Activated CD4-positive, alpha-beta memory T cell treated with anti-CD3 and anti-CD28 coated beads for 36 hours (primary cell): ENCODE measurements at places on chromosomes 3 and 15. TPM values are rescaled to one million over a fixed set of nuclear protein-coding genes. Genes with fewer than 3 reads are reported as not detected.

The DNAJA4 gene
- 36.3 TPM for total RNA-seq

The SPATA12 gene
- not detected for total RNA-seq

The CA12 gene
- total RNA-seq, result 0.10 TPM

The OR5AC2 gene
- not detected for total RNA-seq

The GNAT1 gene
- not detected for total RNA-seq

The GOLGA6L7 gene
- not detected for total RNA-seq
